ENCODE measurements at places on chromosomes 12 and 14.

DNA sequence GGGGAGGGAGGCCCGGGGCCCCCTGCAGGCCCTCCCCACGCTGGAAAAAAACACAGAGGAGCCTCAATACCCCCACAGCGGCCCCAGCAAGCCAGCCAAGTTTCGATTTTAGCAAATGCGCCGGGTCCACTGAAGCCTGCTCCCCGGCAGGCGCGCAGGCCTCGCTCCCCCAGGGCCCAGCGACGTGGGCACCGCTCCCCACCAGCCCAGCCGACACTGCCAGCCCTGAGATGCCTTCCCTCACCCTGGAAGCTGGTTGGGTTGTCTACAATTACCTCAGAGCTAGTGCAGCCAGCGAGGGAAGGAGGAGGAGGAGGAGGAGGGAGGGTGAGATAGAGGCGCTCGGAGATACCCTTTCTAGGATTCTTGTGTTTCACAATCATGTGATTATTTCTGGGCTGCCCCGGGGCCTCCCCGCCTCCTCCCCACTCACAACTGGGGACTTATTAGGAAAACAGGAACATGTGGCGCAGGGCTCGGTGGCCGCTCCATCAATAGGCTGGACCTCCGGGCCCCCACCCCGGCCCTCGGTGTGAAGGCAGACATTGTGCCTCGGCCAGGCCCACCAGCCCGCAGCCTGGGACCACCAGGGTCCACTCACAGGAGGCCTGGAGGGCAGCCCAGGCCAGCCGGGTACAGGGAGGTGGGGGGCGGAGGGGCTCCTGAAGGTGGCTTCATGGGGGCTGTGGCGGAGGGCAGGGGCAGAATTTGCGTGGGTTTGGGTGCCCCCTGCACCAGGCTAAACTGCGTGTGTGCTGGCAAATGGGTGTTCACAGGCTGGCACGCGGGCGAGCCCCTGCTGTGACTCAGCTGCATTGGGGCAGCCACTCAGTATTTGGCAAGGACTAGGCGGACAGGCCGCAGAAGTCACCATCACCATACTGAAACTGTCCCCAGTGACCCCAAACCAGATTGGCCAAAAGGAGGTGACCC, 109.9 kb downstream of the NCOR2 start:
- DNase-seq: no peak

- DNase-seq: no peak
These were observed 390.6 kb upstream of the ATP2B1 start for GRCh38 chr12:90099288-90099687.

GRCh38 chr14:88323523-88324199, 592 bp upstream of the KCNK10 start:
- DNase-seq: no peak

DNA sequence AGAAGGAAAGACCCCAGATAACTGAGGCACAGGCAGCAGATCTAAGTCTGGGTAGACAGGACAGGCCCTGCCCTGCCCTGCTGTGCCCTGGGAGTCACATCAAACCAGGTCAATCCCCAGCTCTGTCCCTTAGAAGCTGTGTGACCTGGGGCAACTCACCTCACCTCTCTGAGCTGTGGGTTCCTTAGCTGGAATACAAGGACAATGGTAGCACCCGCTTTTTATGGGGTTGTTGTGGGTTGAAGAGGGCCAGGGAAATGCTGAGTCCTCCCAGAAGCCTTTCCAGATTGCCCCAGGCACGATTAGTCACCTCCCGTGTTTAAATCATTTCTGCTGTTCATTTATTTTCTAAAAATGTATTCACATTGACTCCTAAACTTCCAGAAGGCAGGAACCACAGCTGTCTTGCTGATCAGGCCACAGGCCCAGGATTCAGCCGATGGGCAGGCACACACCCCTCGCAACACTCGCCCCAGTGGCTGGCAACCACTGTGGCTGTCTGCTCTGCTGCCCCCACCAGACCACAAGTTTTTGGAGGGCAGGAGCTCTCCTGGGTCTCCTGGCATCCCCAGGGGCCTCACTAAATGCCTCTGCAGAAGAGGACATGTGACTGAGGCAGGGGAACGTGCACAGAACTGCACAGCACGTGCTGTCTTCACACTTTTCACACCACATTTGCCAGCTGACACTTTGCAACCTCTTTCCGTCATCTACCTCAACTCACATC, 3.0 kb downstream of the SELPLG start:
- no peak for DNase-seq

- DNase-seq: no peak
These were observed 2.7 kb upstream of the ASB8 start for GRCh38 chr12:48160046-48160445.

DNA sequence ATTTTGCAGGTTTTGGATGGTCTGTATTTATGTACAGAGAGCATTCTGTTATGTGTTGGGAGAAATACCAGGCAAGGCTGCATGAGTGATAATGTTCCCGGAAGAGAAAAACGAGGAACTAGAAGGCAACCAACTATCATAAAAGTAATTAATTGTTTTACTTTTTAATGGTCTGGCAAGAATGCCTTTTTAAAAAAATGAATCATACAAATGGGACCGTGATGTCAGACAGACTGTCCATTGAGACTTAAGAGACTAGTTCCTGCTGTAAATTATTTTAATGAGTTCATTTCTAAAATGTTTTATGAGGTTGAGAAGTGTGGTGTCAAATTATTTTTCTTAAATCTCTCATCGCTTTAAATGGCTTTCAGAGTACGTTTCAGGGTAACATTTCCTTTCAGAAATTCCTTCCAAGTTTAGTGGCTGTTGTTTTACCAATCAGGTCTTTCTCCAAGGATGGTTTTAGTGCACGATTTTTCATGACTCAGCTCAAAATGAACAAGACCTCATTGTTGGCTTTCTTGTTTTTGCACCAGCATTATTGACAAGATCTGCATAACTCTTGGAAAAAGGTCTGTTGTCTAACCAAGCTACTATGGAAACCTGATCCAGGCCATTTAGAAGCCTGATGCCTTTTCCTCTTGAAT, 86.1 kb upstream of the ARHGAP5 start:
- no peak for DNase-seq

- no peak for DNase-seq
These were observed 107.5 kb downstream of the KITLG start for GRCh38 chr12:88472775-88473174.
